HT1080 (cell line): ENCODE measurements at places on chromosomes 7 and 10.

DNA sequence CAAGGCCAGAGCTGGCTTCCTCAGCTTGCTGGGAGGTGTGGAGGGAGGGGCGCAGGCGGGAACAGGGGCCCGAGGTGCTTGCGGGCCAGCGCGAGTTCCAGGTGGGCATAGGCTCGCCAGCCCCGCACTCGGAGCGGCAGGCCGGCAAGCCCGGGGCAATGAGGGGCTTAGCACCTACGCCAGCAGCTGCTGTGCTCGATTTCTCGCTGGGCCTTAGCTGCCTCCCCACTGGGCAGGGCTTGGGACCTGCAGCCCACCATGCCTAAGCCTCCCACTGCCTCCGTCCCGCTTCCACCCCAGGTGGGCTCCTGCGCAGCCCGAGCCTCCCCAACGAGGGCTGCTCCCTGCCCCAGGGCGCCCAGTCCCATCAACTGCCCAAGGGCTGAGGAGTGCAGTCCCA lies 25.9 kb upstream of the MAT1A start:
- DNase-seq, result no peak

GRCh38 chr10:68166871-68167585 lies 57.7 kb downstream of the MYPN start:
- DNase-seq, result no peak

- no peak for DNase-seq
These were observed 6.2 kb upstream of the IFIT2 start for GRCh38 chr10:89295597-89295996.

- peak; percentile 60 for DNase-seq
These were observed 814 bp downstream of the RUFY2 start for GRCh38 chr10:68406111-68406814.

DNA sequence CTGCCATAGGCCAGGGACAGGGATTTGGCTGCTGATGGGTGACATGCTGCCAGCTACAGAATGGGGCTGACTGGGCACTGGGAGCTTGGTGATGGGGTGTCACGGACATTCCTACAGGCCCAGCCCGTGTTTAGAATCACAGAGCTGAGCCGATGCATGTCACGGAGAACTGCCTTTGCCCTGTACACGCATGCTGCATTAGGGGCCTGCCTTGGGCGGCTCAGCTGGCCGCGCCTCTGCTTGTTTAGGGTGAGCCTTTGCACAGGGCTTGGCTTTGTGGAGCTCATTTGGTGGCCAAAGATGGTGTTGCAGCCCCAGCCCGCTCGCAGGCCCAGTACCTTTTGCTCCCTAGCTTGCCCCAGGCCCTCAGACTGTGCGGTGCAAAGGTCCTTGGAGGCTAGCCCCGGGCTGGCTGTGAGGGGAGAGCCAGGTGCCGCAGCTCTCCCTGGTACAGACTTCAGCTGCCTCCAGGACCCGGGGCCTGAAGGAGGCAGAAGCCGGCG lies 108.4 kb upstream of the BTBD16 start:
- DNase-seq, result no peak
